ENCODE measurements at places on chromosomes 13 and 19.

DNA sequence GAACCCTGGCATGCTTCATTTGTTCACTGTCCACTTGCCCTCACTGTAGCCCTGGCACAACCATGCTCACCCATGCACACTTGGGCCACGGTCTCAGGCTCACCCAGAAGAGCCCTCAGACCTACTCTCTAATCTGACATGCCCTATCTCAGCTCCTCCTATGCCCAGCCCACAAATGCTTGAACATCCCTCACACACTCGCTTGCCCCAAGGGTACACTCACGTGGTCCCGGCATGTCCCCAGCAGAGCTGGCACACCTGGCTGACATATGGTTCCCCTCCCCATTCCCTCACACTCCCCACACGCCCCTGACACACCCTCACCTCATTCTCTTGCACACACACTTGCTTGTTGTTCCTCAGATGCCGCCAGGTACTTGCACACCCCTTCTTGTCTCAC is 55.7 kb downstream of the MAP4K1 start:
- DNase-seq: no peak

DNA sequence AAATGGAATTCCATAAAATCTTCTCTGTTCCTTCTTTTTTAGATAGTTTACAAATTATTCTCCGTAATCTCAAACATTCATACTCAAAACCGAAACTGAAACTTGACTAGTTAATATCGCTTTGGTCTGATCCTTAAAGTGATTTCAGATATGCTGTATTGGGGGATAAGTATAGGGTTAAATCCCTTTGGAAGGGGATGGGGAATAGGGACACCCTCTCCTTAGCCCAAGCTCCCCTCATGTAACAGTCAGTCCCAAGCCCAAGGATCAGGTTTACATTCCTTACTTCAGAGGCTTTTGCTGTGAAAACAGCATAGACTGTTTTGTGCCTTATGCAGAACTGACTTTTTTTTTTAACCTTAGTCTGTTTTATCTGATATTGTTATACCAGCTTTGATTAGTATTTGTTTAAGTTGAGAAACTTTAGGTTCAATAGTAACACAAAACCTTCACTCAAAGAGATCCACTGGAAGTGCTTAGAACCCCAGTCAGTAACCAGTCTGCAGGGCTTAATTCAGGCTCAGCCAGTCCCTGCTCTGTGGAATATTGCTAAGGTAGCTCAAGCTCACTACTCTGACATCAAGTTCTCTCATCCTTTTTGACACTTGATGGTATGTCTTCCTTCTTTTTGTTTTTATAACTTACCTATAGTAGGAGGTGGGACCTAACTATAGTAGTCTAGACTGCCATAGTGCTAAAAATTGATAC is 10.5 kb downstream of the CDADC1 start:
- no peak for DNase-seq

DNA sequence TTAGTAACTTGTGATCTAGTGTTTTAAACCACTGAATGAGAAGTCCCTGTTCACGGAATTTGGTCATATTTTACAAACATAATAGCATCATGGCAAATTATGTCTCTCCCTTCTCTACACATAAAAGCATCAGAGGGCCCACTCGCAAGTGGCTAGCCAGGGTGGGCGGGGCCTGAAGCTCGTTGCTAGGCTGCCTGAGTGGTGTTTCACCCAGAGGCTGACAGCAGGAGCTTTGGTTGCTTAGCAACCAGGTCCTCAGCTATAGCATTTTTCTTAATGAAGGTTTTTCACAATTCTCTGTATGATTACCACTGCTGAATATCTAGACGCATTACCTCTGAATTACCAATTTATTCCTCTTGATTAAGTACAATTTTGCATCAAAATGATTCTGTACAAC is 126.5 kb downstream of the NALCN start:
- DNase-seq: no peak

DNA sequence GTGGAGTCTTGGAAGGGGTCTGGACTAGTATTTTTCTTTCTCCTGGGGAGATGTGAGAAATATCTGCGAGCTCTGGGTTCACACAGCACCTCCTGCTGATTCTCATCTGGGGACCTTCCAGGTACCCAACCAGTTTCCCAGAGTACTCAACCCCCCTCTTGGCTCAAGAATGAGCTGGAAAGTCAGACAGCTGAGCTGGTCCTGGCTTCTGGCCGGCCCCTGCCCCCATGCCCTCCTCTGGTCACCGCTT is 2.2 kb upstream of the PDE4A start:
- DNase-seq: no peak

DNA sequence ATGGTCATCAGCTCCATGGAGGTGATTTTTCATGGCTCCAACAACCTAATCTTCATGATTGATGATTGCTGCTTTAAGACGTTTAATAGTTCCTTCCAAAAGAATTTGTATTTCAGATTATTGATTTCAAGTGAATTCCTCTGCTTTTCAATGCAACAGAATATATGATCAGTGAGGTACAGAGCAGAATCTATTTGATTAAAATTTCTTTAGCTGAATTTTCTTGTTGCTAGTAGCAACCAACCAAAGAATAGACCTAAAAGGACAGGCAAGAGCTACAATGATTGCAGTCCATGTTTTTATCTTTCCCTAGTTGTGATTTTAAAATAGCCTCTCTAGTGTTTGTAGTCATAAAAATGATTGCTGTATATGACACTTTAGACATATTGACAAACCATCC is 76.8 kb upstream of the SCEL start:
- no peak for DNase-seq

GRCh38 chr19:2010135-2010668 is 5.3 kb downstream of the BTBD2 start:
- DNase-seq: no peak

GRCh38 chr13:91141543-91142061 is 205.9 kb upstream of the MIR17HG start:
- no peak for DNase-seq

DNA sequence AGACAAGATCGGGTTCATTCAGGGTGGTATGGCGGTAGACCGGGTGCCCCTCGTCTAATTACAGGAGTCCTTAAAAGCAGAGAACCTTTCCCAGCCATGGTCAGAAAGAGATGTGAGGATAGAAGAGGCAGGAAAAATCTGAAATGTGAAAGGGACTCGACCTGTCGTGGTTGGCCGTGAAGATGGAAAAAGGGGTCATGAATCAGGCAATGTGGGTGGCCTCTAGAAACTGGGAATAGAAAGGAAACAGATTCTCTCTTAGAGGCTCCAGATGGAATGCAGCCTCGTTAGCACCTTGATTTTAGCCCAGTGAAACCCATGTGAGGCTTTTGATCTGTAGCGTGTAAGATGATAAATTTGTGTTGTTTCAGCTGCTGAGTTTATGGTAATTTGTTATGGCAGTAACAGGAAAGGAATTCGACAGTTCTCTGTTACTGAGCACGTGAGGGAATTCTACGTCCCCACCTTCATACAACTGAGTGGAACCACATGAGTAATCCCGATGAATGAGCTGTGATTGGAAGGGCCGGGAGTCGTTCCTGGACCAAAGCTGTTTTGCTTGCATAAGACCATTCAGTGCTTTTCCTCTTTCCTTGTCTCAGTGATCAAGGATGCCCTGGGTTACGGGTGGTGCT is 11.0 kb upstream of the CA11 start:
- DNase-seq: peak; percentile 23

GRCh38 chr13:45892513-45892912 is 41.0 kb upstream of the SIAH3 start:
- DNase-seq: no peak

DNA sequence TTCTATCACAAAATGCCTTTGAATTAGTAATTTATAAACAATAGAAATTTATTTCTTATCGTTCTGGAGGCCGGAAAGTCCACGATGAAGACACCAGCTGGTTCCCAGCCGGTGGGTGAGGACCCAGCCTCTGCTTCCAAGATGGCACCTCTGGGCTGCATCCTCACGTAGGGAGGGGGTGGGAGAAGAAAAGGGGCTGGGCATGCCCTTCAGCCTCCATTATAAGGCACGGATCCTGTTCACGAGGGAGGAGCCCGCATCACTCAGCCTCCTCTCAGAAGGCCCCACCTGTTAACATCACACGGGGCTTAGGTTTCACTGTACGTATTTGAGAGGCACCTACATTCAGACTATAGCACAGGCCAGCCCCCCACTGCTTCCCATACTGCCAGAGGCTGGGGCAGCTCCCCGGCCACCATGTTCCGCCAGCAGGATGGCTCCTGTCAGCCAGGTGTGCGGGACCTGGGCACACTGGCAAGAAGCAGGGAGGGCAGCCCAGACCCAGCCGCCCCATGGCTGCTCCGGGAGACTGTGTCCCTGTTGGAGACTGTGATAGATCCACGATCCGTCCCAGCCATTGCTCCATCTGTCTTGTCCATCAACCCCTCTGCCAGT is 131.6 kb downstream of the SOX1 start:
- no peak for DNase-seq

DNA sequence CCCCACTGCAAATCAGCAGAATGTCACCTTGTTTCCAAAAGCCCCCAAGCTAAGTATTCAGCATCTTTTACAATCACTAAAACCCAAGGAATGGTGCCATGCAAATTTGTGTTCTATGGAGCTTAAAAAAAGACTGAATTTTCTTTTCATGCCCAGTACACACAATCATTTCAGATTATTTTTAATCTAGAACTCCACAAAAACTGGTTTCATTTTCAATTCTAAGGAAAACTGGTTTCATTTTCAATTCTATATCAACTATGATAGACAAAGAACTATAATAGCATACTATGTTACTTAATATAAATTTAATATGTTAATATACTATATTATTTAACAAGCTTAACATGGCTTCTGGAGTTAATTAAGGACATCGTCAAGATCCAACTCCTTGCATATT is 88.4 kb upstream of the DOCK9 start:
- DNase-seq: no peak

DNA sequence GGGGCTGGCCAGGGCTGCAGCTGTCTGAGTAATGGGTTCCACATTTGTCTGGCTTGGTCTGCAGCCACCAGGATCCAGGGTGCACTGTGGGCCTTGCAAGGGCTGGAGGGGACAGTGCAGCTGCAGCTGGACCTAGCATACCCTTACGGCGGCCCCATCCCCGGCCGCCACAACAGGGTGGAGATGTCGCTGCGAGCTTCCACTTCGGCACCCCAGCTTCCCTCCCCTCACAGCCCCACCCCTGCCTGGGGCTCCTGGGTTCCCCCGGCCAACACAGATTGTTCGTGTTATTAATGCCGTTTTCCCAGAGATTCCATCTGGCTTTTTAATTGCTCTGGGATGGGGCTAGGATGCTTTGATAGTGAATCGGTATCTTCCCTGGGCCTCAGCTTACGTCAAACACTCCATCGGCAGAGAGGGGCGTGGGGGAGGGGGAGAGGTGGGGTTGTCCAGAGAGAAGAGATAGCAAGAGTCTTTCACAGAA is 5.8 kb downstream of the CEBPA start:
- no peak for DNase-seq

GRCh38 chr19:38869836-38870607 is 8.1 kb downstream of the RINL start:
- no peak for DNase-seq

DNA sequence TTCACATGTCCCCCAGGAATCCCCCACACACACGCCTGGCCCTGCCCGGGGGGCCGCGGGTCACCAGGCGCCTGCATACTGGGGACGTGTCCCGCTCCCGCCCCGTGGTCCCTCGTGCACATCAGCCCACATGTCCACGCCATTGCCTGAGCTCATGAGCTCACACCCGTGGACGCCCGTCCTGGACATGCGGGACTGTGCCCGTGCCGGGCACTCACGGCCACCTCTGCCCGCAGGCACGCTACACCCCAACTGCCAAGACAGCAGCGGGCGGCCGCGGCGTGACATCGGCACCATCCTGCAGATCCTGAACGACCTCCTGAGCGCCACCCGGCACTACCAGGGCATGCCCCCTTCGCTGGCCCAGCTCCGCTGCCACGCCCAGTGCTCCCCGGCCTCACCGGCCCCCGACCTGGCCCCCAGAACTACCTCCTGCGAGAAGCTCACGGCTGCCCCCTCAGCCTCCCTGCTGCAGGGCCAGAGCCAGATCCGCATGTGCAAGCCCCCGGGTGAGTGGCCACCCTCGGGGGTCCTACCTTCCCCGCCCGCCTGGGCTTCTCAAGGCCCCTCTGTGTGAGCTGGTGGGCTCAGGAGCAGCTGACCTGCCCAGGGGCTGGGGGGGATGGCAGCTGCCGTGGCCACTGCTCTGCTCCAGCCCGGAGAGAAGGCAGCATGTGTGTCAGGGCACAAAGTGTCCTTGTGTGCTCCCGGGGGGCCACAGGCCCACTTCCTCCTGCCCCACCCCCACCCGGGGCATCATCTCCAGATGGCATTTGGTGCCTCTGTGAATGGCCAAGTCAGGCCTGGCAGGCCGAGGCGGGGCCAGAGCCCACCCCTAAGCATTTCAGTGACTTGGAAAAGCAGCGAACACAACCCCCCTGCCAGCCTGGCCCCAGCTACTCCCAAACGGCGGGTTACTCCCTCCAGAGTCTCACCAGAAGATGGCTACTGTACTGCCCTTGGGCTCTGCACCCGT is 7.1 kb downstream of the MIDN start:
- no peak for DNase-seq

DNA sequence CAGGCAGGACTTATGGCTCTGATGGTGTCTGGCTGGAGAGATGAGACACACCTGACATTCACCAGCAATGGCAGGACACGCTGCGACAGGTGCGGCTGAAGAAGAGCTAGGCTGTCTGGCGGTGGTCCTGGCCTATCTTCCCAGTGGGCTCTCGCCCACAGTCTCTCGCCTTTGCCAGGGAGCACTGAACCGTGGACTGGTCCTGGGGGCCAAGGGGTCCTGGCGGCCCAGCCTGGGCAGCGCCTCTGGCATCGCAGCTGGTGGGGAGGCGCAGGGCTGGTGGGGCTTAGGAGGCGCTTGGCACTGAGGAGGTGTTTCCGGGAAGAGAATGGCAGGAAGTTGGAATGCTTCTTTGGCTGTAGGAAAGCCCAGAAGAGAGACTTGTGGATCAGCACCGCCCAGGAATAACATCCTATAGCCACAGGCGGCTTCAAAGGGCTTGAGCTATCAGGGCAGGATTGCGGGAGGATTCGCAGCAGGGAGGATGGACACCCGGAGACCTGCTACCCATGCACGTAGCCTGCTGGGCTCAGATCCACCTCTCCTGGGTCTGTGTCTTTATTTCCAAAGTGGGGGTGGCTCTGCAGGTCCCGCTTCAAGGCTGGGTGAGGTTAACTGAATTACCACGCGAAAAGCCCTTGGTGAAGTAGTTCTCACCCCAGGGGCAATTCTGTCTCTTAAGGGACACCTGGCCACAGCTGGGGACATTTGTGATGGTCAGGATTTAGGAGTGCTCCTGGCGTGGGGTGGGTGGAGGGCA is 14.6 kb downstream of the KDM4B start:
- DNase-seq: no peak

GRCh38 chr19:51148580-51148979 is 6.5 kb downstream of the SIGLEC7 start:
- DNase-seq: no peak

Data from LoVo (cell line).